Adipose tissue (tissue), 3 donors: ENCODE measurements at places on chromosomes 7 and 10. TPM values are rescaled to one million over a fixed set of nuclear protein-coding genes. Genes with fewer than 3 reads are reported as not detected.

Gene UCMA
- polyA plus RNA-seq: not detected

Gene ASAH2B
- 0.79 TPM for polyA plus RNA-seq

Gene CPA2
- 14.6 TPM for polyA plus RNA-seq

Gene UTF1
- polyA plus RNA-seq: not detected

Gene CNPY1
- polyA plus RNA-seq: not detected

Gene ZDHHC4
- polyA plus RNA-seq: 53.6 TPM

Gene AKR1C3
- polyA plus RNA-seq: 149 TPM

Gene NKX1-2
- not detected for polyA plus RNA-seq

Gene CPXM2
- polyA plus RNA-seq: 0.82 TPM

Gene SLC26A5
- not detected for polyA plus RNA-seq

Gene TAS2R38
- polyA plus RNA-seq: not detected

Gene GIMAP1
- 10.1 TPM for polyA plus RNA-seq

Gene CYP26C1
- not detected for polyA plus RNA-seq

Gene SRRT
- 57.4 TPM for polyA plus RNA-seq

Gene INMT
- polyA plus RNA-seq: 191 TPM

Gene GRM3
- polyA plus RNA-seq: 0.03 TPM

Gene MYOF
- 11.6 TPM for polyA plus RNA-seq

Gene CPED1
- polyA plus RNA-seq: 13.9 TPM

Gene VAX1
- polyA plus RNA-seq: not detected

Gene ARMC3
- polyA plus RNA-seq: 0.08 TPM

Gene TMEM196
- polyA plus RNA-seq: not detected

Gene HOXA6
- 3.6 TPM for polyA plus RNA-seq
